ENCODE measurements at places on chromosomes 2 and 18. TPM values are rescaled to one million over a fixed set of nuclear protein-coding genes. Genes with fewer than 3 reads are reported as not detected.

Gene LRATD1
- not detected for total RNA-seq

Gene C1QL2
- total RNA-seq, result not detected

Gene TEKT4
- total RNA-seq, result not detected

Gene ADD2
- 15.4 TPM for total RNA-seq

Gene OSBPL6
- total RNA-seq, result not detected

Gene ITSN2
- total RNA-seq, result 156 TPM

- no peak for DNase-seq
- no peaks in the 10 kb centered on the region for H3K27me3 ChIP-seq
- peak overlapping the region; percentile 5 for H3K4me3 ChIP-seq
- H3K36me3 ChIP-seq, result no peaks in the 10 kb centered on the region
Measured at GRCh38 chr18:59959606-59960005, 59.8 kb downstream of the PMAIP1 start.

DNA sequence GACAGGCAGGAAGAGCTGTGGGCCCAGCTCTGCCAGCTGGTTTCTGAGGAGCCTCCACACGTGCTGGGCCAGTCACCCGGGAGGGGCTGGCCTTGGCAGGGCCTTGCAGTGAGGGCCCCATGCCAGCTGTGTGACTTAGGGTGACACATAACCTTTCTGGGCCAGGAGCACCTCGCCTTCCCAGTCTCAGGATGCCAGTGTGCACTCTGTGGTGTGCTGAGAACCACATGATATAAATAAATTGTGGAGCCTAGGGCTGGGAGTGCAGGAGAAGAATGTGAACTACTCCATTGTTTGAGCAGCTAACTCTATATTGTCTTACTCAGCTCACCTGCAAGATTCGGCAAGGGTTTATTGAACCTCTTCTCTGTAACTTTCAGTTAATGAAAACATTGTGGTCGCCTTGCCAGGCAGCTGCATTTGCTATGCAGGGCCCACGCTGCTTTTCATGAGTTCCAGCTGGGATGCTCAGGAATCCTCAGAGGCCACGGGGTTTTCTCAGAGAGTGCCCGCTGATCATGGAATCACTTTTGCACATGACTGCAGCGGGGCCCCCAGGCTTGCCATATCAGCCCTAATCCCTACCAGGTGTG is 222.3 kb downstream of the SH3RF3 start:
- no peaks in the 10 kb centered on the region for H3K36me3 ChIP-seq
- peaks cover 2% of the 10 kb centered on the region for H3K27me3 ChIP-seq
- H3K4me1 ChIP-seq, result peaks cover 14% of the 10 kb centered on the region
- H3K4me3 ChIP-seq, result no peak overlapping the region
- DNase-seq, result no peak

GRCh38 chr18:27583466-27583865 is 398.4 kb upstream of the CHST9 start:
- H3K36me3 ChIP-seq, result no peaks in the 10 kb centered on the region
- H3K4me3 ChIP-seq, result no peak overlapping the region
- H3K27ac ChIP-seq, result no peak overlapping the region
- H3K4me1 ChIP-seq, result no peaks in the 10 kb centered on the region
- no peaks in the 10 kb centered on the region for H3K27me3 ChIP-seq

GRCh38 chr2:12057436-12058166 is 311.2 kb downstream of the LPIN1 start:
- H3K27ac ChIP-seq, result peak overlapping the region; percentile 50
- peak; percentile 57 for DNase-seq
- H3K4me1 ChIP-seq, result peaks cover 67% of the 10 kb centered on the region
- no peaks in the 10 kb centered on the region for H3K36me3 ChIP-seq
- no peaks in the 10 kb centered on the region for H3K27me3 ChIP-seq

DNA sequence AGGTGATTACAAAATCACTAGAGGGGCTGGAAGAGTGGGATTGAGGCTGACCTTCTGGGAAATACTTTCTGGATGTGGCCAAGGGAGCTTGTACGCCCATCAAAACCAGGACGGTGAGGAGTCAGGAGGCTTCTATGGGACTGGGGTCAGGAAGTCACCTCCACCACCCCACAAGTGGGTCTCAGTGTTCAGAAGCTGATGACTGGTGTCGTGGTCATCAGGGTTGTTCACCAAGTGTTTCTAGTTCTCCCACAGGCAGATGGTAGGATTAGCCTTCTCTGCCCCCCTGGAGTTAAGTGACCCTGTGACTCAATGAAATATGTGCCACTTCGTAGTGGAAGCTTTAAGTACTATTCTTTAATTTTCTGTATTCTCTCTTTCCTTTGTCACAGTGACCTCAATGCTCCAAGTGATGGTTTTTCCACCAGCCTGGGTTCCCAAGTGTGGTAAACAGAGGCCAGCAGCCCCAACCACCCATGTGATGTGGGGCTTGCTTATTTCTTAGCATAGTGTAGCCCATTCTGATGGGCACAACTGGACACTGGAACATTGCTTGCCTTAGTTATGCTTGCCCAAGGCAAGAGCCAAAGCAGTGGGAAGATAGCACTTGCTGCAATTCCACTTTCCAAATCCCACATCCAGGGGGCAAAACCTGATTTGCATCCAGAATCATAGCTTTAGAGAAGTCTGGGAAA is 258.8 kb downstream of the CYP26B1 start:
- H3K27ac ChIP-seq, result no peak overlapping the region
- H3K27me3 ChIP-seq, result no peaks in the 10 kb centered on the region
- no peaks in the 10 kb centered on the region for H3K36me3 ChIP-seq
- no peak for DNase-seq

GRCh38 chr2:19299032-19299431 is 59.4 kb downstream of the OSR1 start:
- no peak overlapping the region for H3K4me3 ChIP-seq
- no peaks in the 10 kb centered on the region for H3K27me3 ChIP-seq
- no peaks in the 10 kb centered on the region for H3K36me3 ChIP-seq
- H3K27ac ChIP-seq, result no peak overlapping the region
- no peaks in the 10 kb centered on the region for H3K4me1 ChIP-seq

- H3K4me1 ChIP-seq, result peaks cover 82% of the 10 kb centered on the region
- H3K27me3 ChIP-seq, result no peaks in the 10 kb centered on the region
- H3K27ac ChIP-seq, result peak overlapping the region; percentile 90
- DNase-seq, result peak; percentile 49
- H3K36me3 ChIP-seq, result no peaks in the 10 kb centered on the region
Measured at GRCh38 chr2:234444893-234445292, 52.0 kb downstream of the ARL4C start.

DNA sequence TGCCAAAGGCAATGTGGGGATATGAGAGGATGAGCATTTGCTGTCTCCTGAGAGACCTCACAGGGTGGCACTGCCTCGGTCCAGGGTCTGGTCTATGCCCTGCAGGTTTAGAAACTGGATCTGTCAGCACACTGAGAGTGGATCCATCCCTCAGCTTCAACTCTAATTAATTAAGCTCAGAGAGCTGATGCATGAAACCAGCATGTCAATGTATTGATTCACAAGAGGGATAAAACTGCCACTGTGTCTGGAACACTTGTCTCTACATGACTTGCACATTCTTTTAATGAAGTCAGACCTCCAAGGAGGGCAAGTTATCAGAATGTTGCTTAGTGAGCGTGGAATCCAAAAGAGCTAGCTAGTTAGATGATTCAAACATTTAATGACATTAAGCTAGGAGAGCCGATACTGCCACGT is 22.5 kb upstream of the POLE4 start:
- no peak for DNase-seq
- peaks cover 47% of the 10 kb centered on the region for H3K36me3 ChIP-seq
- H3K4me1 ChIP-seq, result no peaks in the 10 kb centered on the region
- H3K27ac ChIP-seq, result no peak overlapping the region
- H3K27me3 ChIP-seq, result no peaks in the 10 kb centered on the region

DNA sequence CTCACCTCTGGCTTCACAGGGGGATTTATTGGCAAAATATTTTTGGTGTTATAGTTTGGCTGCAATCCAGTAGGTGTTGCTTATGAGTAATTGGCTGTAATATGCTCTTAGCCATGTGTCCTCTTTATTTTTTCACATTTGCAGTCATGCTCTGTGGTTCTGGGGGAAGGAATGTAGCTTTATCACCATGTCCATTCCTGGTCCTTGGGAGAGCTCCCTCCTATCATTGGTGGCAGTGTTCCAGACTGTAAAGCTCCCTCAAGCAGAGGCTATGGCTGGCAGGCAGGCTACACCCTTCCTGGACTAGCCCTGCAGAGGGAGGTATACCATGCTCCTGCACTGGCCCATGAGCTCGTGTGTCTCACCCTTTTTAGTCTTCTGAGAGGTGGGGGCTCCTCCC is 120.0 kb upstream of the FSIP2 start:
- H3K36me3 ChIP-seq, result no peaks in the 10 kb centered on the region
- H3K27ac ChIP-seq, result no peak overlapping the region
- H3K4me3 ChIP-seq, result no peak overlapping the region

- no peak overlapping the region for H3K27ac ChIP-seq
- no peak for DNase-seq
- H3K27me3 ChIP-seq, result no peaks in the 10 kb centered on the region
- no peak overlapping the region for H3K4me3 ChIP-seq
Measured at GRCh38 chr2:187404431-187405110, 43.5 kb downstream of the CALCRL start.

- no peaks in the 10 kb centered on the region for H3K27me3 ChIP-seq
- no peaks in the 10 kb centered on the region for H3K36me3 ChIP-seq
- no peak for DNase-seq
- no peak overlapping the region for H3K4me3 ChIP-seq
- no peaks in the 10 kb centered on the region for H3K4me1 ChIP-seq
Measured at GRCh38 chr18:8088626-8089025, 520.6 kb upstream of the RAB12 start.

- no peak overlapping the region for H3K27ac ChIP-seq
- H3K4me1 ChIP-seq, result no peaks in the 10 kb centered on the region
- no peak for DNase-seq
- peaks cover 14% of the 10 kb centered on the region for H3K27me3 ChIP-seq
Measured at GRCh38 chr2:234051374-234052070, 1.0 kb downstream of the SPP2 start.

GRCh38 chr2:221104361-221104811 is 467.7 kb downstream of the EPHA4 start:
- H3K27ac ChIP-seq, result no peak overlapping the region
- no peak for DNase-seq
- H3K4me1 ChIP-seq, result peaks cover 14% of the 10 kb centered on the region
- no peaks in the 10 kb centered on the region for H3K36me3 ChIP-seq
- H3K27me3 ChIP-seq, result peaks cover 10% of the 10 kb centered on the region

DNA sequence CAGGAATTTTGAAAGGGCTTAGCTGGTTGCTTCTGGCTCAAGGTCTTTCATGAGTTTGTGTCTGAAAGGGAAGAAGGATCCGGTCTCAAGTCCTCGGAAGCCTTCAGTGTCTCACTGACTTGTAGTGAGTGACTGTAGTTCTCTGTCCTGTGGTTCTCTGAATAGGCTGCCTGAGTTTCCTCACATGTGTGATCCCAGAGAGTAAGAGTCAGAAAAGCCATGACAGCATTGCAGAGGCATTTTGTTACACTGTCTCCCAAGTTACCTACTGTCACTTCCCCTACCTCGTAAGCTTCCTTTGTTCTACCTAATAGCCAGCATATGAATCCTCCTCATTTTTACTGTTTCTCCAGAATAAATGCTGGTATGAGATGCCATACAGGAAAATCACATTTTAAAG is 709.1 kb upstream of the CHAC2 start:
- no peak for DNase-seq
- no peak overlapping the region for H3K27ac ChIP-seq
- H3K4me3 ChIP-seq, result no peak overlapping the region
- H3K4me1 ChIP-seq, result no peaks in the 10 kb centered on the region
- no peaks in the 10 kb centered on the region for H3K36me3 ChIP-seq

DNA sequence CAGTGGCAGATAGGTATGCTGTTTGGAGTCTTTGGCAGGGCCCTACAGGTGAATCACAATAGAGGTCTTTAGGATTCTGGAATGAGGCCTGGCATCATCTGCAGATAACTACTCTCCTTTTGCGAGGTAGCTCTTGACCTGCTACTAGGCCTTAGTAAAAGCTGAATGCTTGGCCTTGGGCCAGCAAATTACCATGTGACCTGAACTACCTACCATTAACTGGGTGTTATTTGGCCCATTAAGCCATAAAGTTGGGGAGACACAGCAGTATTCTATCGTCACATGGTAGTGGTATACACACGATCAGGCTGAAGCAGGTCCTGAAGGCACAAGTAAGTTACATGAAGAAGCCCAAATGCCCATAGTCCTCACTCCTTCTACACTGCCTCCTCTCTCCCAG is 178.2 kb downstream of the PPP1R1C start:
- H3K27me3 ChIP-seq, result no peaks in the 10 kb centered on the region
- no peak overlapping the region for H3K4me3 ChIP-seq
- H3K36me3 ChIP-seq, result no peaks in the 10 kb centered on the region
- no peak overlapping the region for H3K27ac ChIP-seq

DNA sequence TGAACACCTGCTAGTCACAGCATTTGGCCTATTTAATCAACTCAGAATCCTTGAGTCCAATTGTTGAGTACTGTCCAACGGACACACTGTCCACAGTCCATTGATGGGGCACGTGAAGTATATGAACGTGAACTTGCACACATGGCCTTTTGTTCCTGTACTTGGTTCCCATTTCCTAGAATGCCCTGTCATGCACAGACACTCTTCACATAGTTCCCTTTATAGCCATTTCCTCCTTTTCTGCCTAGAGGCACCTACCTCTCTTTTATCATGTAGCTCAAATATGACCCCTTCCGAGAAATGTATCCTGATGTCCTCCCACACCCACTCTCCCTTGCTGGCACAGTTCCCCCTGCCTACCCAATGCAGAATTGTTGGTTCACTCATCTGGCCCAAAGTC is 8.7 kb upstream of the CRYGA start:
- H3K4me1 ChIP-seq, result peaks cover 4% of the 10 kb centered on the region
- H3K36me3 ChIP-seq, result no peaks in the 10 kb centered on the region
- H3K27me3 ChIP-seq, result peaks cover 10% of the 10 kb centered on the region
- no peak overlapping the region for H3K27ac ChIP-seq

DNA sequence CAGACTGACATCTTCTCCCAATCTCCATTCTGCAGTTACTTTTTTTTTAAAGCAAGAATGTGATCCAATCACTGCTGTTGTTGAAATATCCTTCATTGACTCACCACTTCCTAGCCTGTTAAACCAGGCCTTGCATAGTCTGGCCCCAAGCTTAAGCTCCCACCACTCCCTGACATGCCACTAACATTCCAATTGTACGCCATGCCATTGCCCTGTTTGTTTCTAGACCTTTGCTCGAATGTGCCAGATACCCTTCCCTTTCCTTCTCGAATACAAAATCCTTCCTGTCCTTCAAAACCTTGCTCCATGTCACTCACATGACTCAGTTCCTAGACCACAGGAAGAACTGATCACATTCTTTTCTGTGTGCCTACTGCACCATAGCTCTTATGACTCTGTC is 224.2 kb downstream of the CYRIA start:
- no peaks in the 10 kb centered on the region for H3K36me3 ChIP-seq
- no peak overlapping the region for H3K4me3 ChIP-seq
- DNase-seq, result no peak
- H3K27ac ChIP-seq, result no peak overlapping the region
- H3K27me3 ChIP-seq, result peaks cover 15% of the 10 kb centered on the region

DNA sequence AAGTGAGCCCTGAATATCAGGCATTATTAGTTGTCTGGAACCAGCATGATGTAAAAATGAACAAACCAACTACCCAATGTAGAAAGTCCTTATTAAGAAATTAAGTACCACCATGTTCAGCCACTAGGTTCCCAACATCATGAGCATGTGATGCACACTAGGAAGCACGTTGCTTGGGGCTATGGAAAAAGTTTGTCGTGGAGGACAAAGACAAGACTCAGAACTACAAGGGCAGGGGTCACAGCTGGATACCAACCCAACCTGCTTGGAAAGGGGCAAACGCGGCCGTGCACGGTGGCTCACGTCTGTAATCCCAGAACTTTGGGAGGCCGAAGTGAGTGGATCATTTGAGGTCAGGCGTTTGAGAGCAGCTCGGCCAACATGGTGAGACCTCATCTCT is 64.0 kb downstream of the ADNP2 start:
- no peaks in the 10 kb centered on the region for H3K36me3 ChIP-seq
- no peak overlapping the region for H3K4me3 ChIP-seq
- peaks cover 40% of the 10 kb centered on the region for H3K27me3 ChIP-seq
- no peak for DNase-seq
- H3K27ac ChIP-seq, result no peak overlapping the region

GRCh38 chr18:21439431-21439846 is 161.1 kb downstream of the ESCO1 start:
- no peaks in the 10 kb centered on the region for H3K36me3 ChIP-seq
- DNase-seq, result no peak
- H3K4me3 ChIP-seq, result no peak overlapping the region
